Stimulated activated naive B cell treated with anti-CD40 and anti-IgM and Interleukin-4, amounts not matched to agents 10 μg/mL and 1 μg/mL and 100 μg/mL, for 72 hours (primary cell): ENCODE measurements at places on chromosomes 1 and 21.

DNA sequence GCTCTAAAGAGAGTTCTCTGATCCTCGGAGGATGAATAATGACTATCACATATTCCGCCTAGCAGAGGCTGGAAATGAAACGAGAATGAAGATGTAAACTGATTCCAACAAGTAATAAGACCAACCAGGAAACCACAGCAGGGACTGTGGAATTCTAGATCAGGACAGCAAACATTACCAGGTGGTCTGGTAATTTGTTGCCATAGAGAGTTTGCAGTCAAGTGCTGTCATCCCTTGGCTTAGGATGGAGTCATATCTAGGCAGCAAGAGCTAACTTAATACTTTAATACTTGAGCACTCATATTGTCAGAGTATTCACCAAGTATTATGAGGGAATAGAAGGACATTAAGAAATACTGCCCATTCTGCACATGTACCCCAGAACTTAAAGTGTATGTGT is 45.1 kb upstream of the MUTYH start:
- H3K27ac ChIP-seq = no peak overlapping the region
- DNase-seq = no peak
- no peaks in the 10 kb centered on the region for H3K27me3 ChIP-seq
- H3K36me3 ChIP-seq = peaks cover 5% of the 10 kb centered on the region

DNA sequence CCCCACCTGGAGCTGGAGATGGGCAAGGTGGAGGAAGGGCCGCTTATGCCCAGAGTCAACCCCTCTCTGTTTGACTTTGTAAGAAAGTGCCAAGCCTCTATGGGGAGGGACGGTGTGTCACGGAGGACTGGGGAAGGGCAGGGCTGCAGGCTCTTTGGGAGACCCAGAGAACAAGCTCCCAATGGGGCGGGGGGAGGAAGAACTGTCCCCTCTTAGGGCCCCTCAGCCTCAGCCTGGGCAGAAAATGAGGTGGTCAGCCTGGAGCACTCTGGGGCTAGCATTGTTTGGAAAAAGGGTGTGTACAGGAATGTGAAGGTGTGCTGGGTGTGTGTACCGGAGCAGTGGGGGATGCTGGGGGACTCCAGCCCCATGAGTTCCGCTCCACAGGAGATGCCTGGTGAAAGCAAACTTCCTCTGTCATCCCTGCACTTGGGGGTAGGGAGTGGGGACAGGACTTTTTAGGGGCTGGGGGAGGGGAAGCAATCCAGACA is 1.2 kb upstream of the INAVA start:
- no peak for DNase-seq
- H3K4me1 ChIP-seq = peaks cover 53% of the 10 kb centered on the region
- H3K27ac ChIP-seq = no peak overlapping the region
- no peaks in the 10 kb centered on the region for H3K36me3 ChIP-seq

DNA sequence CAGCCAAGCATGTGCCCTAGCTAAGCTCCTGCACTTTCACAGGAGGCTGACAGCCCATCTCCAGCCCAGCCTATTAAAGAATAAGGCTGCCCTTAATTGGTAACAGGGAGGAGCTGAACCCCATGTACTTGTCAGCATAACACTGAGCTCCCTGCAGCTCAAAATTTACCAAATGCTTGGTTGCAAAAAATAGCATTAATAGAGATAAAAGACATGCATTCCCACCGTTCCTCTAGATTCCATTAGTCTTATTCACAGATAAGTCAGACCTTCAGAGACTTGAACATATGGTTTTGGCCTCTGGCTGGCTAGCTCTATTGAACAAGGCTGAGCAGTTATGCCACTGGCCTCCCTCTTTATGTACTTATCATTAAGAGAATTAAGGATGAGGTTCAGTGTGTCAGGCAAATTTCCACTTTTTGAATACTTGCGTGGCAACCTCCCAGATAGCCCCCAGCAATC is 29.2 kb downstream of the OLFML3 start:
- H3K4me3 ChIP-seq = no peak overlapping the region
- no peak for DNase-seq
- H3K27me3 ChIP-seq = peaks cover 18% of the 10 kb centered on the region

DNA sequence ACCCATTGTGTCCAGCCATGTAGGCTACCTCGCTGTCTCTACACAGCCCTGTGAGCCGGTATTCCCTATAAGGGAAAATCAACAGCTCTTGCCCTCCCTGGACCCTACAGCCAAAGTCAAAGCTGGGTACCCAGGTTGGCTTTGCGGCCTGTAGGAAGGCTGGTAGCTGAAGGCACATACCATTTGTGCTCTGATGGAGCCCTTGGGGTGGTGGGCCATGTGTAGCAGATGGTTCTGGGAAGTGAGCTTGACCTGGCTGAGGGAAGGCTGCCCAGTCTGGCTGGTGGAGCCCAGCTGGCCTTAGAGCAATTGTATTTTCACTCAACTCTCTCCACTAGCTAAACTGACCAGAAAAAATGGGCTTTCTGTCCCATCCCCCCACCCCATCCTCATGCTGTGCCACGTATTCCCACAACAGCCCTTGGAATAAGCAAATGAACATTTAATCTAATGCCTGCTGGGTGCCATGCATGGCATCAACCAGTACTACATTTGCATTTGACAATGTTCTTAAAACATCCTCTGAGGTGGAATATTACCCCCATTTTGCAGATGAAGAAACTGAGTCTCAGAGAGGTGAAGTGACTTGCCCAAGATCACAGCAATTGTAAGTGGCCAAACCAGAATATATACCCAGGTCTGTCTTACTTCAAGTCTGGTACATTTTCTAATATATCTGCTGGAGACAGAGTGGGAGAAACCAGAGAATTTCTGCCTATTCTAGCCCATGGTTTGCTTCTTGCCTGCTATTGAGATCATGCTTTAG is 56.8 kb downstream of the NDUFS5 start:
- no peaks in the 10 kb centered on the region for H3K36me3 ChIP-seq
- H3K27me3 ChIP-seq = peaks cover 28% of the 10 kb centered on the region
- peaks cover 31% of the 10 kb centered on the region for H3K4me1 ChIP-seq
- DNase-seq = no peak
- H3K4me3 ChIP-seq = no peak overlapping the region

DNA sequence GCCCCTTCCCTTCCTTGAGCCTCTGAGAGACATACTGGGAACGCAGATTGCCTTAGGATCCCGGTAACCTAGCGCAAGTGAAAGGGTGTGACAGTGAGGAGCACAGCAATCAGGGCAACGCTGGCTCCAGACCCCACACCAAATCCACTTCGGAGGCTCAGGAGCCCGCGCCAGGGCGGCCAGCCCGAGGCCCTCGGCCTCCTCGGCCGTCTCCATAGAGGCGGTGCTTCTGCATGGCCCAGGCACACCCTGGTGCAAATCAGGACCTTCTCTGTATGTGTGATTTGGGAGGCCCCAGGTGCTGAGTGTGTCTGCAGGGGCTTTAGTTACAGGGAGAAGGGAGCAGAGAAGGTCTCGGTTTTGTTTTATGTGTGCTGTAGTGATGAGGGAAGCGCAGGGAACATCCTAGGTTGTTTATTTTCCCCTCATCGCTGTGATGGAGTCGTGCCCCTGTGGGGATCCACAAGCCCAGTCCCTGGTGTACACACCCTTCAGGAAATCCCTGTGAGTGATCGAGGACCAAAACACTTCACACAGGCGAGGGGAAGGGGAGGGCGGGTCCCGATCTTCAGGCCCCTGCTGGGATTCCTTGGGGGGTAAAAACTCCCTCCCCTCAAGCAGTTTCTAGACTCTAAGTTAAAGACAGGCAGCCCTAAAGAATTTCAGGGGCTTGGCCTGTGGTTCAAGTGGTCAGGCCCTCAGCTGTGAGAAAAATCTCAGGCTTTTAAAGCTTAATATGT is 9.4 kb downstream of the KIAA1614 start:
- no peak overlapping the region for H3K4me3 ChIP-seq
- no peak for DNase-seq
- no peaks in the 10 kb centered on the region for H3K36me3 ChIP-seq

DNA sequence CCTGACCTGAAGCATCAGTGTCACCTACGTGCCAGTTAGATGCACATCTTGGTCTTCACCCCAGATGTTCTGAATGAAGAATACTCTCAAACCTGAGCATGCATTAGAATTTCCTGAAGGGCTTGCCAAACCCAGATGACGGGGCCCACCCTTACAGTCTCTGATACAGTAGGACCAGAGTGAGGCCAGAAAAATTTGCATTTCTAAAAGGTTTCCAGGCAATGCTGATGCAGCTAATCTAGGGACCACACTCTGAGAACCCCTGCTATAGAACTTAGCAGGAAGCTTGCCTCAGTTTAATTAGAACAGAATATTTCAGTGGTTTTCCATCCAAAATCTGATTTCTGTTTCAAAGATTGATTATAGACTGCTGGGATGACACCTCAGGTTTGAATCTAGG is 9.9 kb upstream of the CTBS start:
- H3K4me1 ChIP-seq = peaks cover 16% of the 10 kb centered on the region
- H3K36me3 ChIP-seq = peaks cover 14% of the 10 kb centered on the region
- no peak overlapping the region for H3K4me3 ChIP-seq
- H3K27ac ChIP-seq = no peak overlapping the region

GRCh38 chr1:8988618-8988967 is 37.6 kb downstream of the SLC2A7 start:
- no peak for DNase-seq
- peaks cover 6% of the 10 kb centered on the region for H3K36me3 ChIP-seq
- H3K27ac ChIP-seq = no peak overlapping the region
- H3K4me3 ChIP-seq = no peak overlapping the region
- H3K27me3 ChIP-seq = peaks cover 10% of the 10 kb centered on the region

DNA sequence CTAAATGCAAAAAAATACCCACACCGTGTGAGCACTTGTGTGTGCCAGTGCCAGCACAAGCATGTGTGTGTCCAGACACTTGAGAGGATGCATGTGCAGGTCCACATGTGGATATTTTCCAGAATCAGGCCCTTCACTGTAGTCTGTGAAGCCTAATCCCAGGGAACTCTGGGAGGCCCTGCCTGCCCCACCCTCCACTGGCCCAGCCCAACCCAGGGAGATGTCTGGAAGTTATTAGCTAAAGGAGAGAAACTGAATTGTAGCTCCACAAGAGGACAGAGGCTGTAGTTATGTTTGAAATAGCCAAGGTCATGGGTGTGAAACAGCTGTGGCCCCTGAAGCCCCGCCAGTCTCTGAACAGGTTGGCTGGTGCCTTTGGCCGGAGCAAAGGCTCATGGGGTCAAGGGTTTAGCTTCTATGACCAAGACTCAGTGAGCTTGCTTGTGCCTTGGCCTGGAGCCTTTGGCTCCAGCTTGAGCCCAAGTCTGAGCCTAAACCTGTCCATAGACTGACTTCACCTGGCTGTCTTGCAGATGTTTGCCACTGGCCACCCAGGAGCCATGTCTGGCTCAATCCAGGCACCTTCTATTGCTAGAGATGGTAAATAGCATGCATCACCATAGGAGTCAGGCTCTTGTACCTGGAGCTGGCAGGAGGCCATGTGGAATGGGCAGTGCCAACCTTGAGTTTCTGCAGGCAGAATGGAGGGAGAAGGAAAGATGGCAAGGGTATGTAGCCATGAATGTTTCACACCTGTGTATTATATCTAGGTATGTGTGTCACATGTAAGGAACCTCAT is 69.9 kb downstream of the TMEM53 start:
- no peak overlapping the region for H3K4me3 ChIP-seq
- no peaks in the 10 kb centered on the region for H3K27me3 ChIP-seq
- no peaks in the 10 kb centered on the region for H3K36me3 ChIP-seq
- H3K4me1 ChIP-seq = no peaks in the 10 kb centered on the region

- H3K4me1 ChIP-seq = peaks cover 59% of the 10 kb centered on the region
- H3K4me3 ChIP-seq = no peak overlapping the region
- H3K36me3 ChIP-seq = peaks cover 7% of the 10 kb centered on the region
- H3K27me3 ChIP-seq = no peaks in the 10 kb centered on the region
- H3K27ac ChIP-seq = peak overlapping the region; percentile 5
These were observed 4.0 kb upstream of the CAP1 start for GRCh38 chr1:40036574-40036973.

GRCh38 chr1:232556351-232556750 is 73.6 kb downstream of the SIPA1L2 start:
- DNase-seq = no peak
- no peaks in the 10 kb centered on the region for H3K36me3 ChIP-seq
- H3K4me1 ChIP-seq = no peaks in the 10 kb centered on the region
- peaks cover under 1% of the 10 kb centered on the region for H3K27me3 ChIP-seq

- H3K27ac ChIP-seq = no peak overlapping the region
- peaks cover 9% of the 10 kb centered on the region for H3K4me1 ChIP-seq
- no peaks in the 10 kb centered on the region for H3K27me3 ChIP-seq
- peaks cover 68% of the 10 kb centered on the region for H3K36me3 ChIP-seq
- DNase-seq = no peak
These were observed 31.7 kb downstream of the ATP1A1 start for GRCh38 chr1:116404699-116405098.

DNA sequence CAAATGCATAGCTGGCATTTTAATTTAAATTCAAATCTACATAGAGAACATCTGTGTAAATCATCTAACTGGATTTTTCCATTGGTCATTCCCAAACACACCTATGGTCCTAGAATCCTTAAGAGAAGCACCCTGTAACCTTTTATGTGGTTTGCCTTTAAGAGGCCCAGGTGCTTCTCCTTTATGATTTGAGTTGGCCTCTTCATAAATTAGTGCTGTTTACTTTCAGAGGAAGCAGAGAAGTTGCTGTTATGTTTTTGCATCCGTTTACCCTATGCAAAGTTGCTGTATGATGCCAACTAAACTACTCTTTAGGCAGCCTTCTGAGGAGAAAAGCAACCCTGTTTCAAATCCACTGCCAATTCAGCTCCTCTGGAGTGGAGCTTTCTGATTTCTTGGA is 193.8 kb downstream of the HS2ST1 start:
- H3K27ac ChIP-seq = no peak overlapping the region
- no peaks in the 10 kb centered on the region for H3K27me3 ChIP-seq
- no peak overlapping the region for H3K4me3 ChIP-seq
- H3K36me3 ChIP-seq = peaks cover 8% of the 10 kb centered on the region

GRCh38 chr1:243421784-243422183 is 165.9 kb downstream of the SDCCAG8 start:
- peak overlapping the region; percentile 10 for H3K4me3 ChIP-seq
- no peaks in the 10 kb centered on the region for H3K27me3 ChIP-seq
- H3K4me1 ChIP-seq = peaks cover 10% of the 10 kb centered on the region
- H3K27ac ChIP-seq = peak overlapping the region; percentile 15
- H3K36me3 ChIP-seq = peaks cover 11% of the 10 kb centered on the region
- peak; percentile 5 for DNase-seq

DNA sequence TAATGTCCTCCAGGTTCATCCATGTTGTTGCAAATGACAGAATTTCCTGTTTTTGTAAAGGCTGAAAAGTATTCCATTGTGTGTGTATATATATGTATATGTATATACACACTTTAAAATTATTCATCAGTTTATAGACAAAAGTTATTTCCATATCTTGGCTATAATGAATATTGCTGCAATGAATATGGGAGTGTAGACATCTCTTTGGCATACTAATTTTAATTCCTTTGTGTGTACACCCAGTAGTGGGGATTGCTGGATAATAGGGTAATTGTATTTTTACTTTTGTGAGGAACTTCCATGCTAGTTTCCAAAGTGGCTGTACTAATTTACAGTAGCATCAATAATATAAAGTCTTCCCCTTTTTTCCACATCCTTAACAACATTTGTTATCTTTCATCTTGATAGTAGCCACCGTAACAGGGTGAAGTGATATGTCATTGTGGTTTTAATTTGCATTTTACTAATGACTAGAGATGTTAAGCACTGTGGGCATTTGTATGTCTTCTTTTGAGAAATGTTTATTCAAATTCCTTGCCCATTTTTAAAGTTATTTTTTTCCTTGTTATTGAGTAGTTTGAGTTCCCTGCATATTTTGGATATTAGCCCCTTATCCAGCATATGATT is 243.0 kb downstream of the PDE4B start:
- H3K27me3 ChIP-seq = peaks cover 4% of the 10 kb centered on the region
- H3K4me3 ChIP-seq = no peak overlapping the region
- no peak for DNase-seq
- H3K36me3 ChIP-seq = no peaks in the 10 kb centered on the region
